ENCODE measurements at places on chromosomes 13 and 19. TPM values are rescaled to one million over a fixed set of nuclear protein-coding genes. Genes with fewer than 3 reads are reported as not detected.

GRCh38 chr13:64278493-64278892 is 2862.8 kb upstream of the PCDH20 start:
- no peaks in the 10 kb centered on the region for H3K27me3 ChIP-seq
- no peaks in the 10 kb centered on the region for H3K4me1 ChIP-seq
- no peak overlapping the region for H3K27ac ChIP-seq
- DNase-seq, result no peak
- H3K36me3 ChIP-seq, result no peaks in the 10 kb centered on the region

- DNase-seq, result no peak
- no peak overlapping the region for H3K4me3 ChIP-seq
- H3K4me1 ChIP-seq, result no peaks in the 10 kb centered on the region
- no peaks in the 10 kb centered on the region for H3K36me3 ChIP-seq
- H3K27ac ChIP-seq, result no peak overlapping the region
- H3K27me3 ChIP-seq, result no peaks in the 10 kb centered on the region
Observed at GRCh38 chr19:402786-403185, 6.2 kb downstream of the C2CD4C start.

DNA sequence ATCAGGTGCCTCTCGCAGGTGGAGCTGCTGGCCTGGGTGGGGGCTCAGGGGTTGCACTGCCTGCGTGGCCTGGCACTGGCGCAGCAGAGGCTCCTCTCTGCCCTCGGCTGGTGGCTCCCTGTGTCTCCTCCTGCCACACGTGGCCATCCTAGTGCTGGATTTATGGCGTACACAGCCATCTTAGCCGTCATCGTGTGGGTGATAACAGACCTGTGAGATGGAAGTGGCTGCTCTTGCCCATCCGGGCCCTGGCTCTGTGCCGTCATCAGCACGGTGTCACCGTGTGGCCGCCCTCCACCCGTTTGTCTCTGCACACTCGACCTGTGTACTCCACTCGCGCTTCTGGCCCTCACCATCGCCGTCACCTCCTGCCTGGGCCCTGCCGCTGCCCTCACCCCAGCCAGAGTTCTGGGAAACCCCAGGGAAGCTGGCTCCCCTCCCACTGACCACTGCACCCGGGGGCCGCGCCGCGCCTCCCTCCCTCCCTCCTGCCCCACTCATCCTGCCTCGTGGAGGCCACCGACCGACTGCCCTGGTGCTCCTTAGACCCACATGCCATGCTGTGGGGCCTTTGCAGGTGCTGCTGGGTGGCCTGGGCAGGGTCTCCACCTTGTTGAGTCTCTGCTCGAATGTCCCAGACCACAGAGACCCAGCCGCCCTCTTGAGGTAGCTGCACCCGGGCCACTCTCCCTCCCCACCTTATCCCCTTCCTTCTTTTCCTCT is 29.5 kb downstream of the TMEM255B start:
- no peaks in the 10 kb centered on the region for H3K4me1 ChIP-seq
- H3K36me3 ChIP-seq, result no peaks in the 10 kb centered on the region
- no peak overlapping the region for H3K4me3 ChIP-seq
- no peaks in the 10 kb centered on the region for H3K27me3 ChIP-seq

GRCh38 chr13:110114316-110114715 is 192.6 kb downstream of the COL4A1 start:
- H3K27me3 ChIP-seq, result peaks cover 14% of the 10 kb centered on the region
- no peak for DNase-seq
- H3K4me1 ChIP-seq, result peaks cover 8% of the 10 kb centered on the region
- no peaks in the 10 kb centered on the region for H3K36me3 ChIP-seq
- H3K27ac ChIP-seq, result no peak overlapping the region

DNA sequence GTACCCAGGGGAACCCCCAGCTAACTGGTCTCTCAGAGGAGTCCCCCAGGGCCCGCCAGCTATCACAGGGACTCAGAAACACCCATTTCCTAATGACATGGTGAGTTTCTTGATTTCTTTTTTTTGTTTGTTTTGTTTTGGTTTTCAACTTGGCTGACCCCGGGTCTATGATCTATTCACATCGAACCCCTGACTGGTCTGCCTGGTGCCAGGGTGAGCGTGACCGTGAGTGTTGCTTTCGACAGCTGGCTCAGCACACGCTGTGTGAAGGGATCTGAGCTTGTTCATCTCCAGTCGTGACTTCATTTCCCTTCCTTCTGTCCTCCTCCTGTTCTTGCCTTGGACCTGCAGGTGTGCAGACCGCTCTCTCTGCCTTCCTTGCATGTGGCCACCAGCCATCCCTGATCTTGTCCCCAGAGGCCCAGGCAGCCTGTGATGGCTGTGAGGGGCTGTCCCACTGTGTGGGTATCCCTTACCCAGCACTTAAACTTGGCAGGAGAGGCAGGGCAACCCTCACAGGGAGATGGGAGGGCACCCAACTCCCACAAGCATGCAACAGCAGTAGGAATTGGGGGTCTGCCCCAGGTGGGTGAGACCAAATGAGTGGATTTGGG is 26.2 kb downstream of the TMEM161A start:
- H3K27me3 ChIP-seq, result peaks cover 12% of the 10 kb centered on the region
- H3K36me3 ChIP-seq, result no peaks in the 10 kb centered on the region
- H3K27ac ChIP-seq, result no peak overlapping the region
- no peak for DNase-seq

DNA sequence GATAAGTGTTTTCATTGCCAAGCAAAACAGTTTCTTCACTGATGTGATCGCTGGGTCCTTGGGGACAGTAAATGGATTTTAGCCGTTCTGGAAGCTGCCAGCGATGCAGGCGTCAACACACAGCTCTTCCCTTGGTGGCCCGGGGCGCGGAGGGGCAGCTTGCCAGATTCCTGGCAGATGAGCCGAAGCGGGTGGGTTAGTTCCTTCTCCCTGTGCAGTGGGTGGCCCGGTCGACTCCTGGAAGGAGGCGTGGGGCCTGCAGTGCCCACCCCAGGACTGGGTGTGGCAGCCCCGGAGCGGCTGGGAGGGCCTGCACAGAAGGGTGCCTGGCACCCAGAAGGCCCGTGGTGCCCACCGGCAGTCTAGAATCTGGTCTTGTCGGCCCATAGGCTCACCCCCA is 69.0 kb downstream of the KDM4B start:
- H3K4me1 ChIP-seq, result peaks cover 5% of the 10 kb centered on the region
- no peak for DNase-seq

- no peaks in the 10 kb centered on the region for H3K36me3 ChIP-seq
- H3K4me3 ChIP-seq, result no peak overlapping the region
- no peak overlapping the region for H3K27ac ChIP-seq
- no peaks in the 10 kb centered on the region for H3K4me1 ChIP-seq
- DNase-seq, result no peak
- H3K27me3 ChIP-seq, result no peaks in the 10 kb centered on the region
Observed at GRCh38 chr13:40963927-40964326, 55.2 kb downstream of the ELF1 start.

GRCh38 chr13:100273138-100273537 is 184.2 kb downstream of the PCCA start:
- no peaks in the 10 kb centered on the region for H3K4me1 ChIP-seq
- DNase-seq, result no peak
- H3K27ac ChIP-seq, result no peak overlapping the region
- H3K36me3 ChIP-seq, result no peaks in the 10 kb centered on the region
- no peak overlapping the region for H3K4me3 ChIP-seq
- H3K27me3 ChIP-seq, result no peaks in the 10 kb centered on the region

- H3K36me3 ChIP-seq, result no peaks in the 10 kb centered on the region
- no peak overlapping the region for H3K27ac ChIP-seq
- DNase-seq, result no peak
- no peaks in the 10 kb centered on the region for H3K27me3 ChIP-seq
- H3K4me1 ChIP-seq, result no peaks in the 10 kb centered on the region
Observed at GRCh38 chr19:1616875-1617274, 11.6 kb upstream of the UQCR11 start.

DNA sequence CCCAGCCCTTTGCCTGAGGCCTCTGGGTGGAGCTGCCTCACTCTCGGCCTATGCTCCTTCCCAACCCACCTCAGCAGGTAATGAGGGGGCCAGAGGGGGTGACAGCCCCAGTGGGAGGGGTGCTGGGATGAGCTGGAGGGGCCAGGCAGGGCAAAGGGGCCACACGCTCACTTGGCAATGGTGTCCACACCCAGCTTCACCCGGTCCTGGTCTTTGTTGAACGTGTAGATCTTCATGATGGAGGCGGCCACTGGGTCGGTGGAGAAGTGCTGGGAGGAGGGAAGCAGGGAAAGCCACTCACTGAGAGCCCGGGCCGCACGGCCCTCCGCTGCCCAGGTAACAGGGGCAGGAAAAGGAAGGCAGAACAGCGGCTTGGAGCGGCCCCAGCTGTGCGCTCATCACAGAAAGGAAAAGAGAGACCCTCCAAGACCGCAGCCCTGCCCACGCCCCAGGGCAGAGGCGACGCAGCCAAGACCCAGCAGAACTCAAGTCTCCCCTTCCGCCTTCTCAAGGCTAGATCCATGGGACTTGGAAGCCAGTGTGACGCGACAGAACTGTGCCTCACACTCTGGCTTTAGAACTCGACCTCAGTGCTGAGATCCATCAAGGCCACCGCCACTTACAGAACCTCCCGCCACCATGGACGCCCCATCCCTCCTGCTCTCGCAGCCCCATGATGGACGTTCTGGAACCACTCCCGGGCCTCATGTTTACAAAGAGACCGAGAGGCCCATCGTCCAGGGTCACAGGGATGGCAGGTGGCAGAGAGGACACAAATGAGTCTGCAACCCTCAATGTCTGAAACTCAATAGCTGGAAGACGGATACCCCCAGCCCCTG is 9.2 kb downstream of the UBXN6 start:
- no peaks in the 10 kb centered on the region for H3K4me1 ChIP-seq
- no peak overlapping the region for H3K27ac ChIP-seq
- H3K27me3 ChIP-seq, result no peaks in the 10 kb centered on the region
- no peaks in the 10 kb centered on the region for H3K36me3 ChIP-seq

- H3K4me3 ChIP-seq, result no peak overlapping the region
- no peak for DNase-seq
- H3K36me3 ChIP-seq, result no peaks in the 10 kb centered on the region
- H3K27ac ChIP-seq, result no peak overlapping the region
Observed at GRCh38 chr19:29833614-29834261, 21.9 kb downstream of the CCNE1 start.

DNA sequence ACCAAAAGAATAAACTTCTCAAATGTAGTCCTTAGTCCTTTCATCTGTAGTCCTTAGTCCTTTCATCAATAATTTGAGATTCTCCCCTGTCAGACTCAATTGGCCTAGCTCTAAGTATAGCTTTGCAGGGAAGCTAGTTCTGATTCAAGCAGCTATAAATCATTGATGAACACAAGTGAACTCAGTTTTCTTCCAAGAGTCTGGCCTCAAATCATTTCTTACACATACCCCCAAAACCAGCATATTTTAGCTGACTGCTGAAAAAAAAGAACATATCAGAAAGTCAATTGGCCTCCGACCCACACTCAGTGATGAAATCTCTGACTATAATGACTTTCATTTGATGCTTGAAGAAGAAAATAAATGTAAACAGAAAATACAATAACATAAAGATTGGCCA is 64.9 kb downstream of the TNFSF11 start:
- no peaks in the 10 kb centered on the region for H3K27me3 ChIP-seq
- no peaks in the 10 kb centered on the region for H3K36me3 ChIP-seq
- H3K4me1 ChIP-seq, result peaks cover 12% of the 10 kb centered on the region

GRCh38 chr19:35332817-35333216 is 3.8 kb downstream of the CD22 start:
- no peaks in the 10 kb centered on the region for H3K27me3 ChIP-seq
- H3K36me3 ChIP-seq, result no peaks in the 10 kb centered on the region
- DNase-seq, result no peak
- no peak overlapping the region for H3K27ac ChIP-seq
- H3K4me1 ChIP-seq, result no peaks in the 10 kb centered on the region
- no peak overlapping the region for H3K4me3 ChIP-seq

DNA sequence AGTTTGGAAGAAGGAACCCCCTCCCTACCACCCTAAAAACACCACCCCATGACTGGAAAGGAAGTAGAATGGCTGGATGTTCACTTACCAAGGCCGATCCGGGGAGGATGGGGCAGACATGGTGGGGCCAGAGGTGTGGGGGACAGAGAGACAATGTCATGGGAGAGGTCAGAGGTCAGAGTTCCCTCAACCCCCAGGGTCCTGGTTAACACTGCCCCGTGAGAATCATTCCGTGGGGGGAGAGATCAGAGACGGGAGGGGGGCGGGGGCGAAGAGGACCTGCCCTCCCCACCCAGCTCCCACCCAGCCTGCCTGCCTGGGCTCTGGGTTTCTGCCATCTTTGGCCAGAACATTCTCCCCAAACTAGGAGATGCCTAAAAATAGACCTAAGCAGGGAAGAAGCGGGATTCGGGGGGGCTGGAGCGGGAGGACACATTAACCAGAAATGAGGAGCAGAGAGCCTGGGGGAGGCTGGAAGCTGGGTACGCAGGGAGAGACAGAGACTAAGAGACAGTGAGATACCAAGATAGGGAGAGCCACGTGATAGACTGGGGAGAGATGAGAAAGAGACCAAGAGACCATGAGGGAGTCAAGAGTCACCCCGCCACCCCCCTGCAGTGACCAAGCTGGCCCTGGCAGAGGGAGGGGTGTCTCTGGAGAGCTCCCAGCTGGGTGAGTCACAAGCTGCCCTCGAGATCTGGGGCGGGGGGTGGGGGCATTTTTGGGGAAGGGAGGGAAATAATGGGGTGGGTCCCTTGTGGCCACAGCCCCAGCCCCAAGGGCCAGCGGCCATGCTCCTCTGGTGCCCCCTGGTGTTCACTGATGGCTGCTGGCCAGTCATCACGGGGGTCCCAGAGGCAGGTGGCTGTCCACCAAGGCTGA is 6.1 kb upstream of the KANK2 start:
- H3K36me3 ChIP-seq, result no peaks in the 10 kb centered on the region
- DNase-seq, result peak; percentile 79
- no peak overlapping the region for H3K27ac ChIP-seq
- H3K4me3 ChIP-seq, result no peak overlapping the region

DNA sequence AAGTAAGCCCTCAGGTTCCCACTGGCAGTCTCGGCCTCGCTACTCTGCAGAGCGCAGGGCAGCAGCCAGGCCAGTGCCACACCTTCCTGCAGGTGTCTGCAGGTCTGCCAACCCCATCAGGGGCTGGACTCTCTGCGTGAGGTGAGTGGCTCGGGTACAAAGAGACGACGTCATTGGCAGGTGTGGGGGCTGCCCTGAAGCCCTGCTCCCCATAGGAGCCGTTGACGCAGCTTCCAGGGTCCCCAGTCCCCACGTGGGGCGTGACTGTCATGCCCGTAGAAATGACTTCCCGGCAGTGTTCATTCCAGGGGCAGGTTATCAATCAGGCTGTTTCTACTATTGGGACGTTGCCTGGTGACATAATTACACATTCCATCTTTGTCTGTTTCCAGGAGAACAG is 15.3 kb upstream of the GJB6 start:
- no peaks in the 10 kb centered on the region for H3K27me3 ChIP-seq
- no peak overlapping the region for H3K27ac ChIP-seq
- H3K4me1 ChIP-seq, result no peaks in the 10 kb centered on the region
- no peak overlapping the region for H3K4me3 ChIP-seq
- H3K36me3 ChIP-seq, result no peaks in the 10 kb centered on the region

The SCN1B gene
- 3.9 TPM for total RNA-seq

The KRTDAP gene
- not detected for total RNA-seq

The LILRB1 gene
- not detected for total RNA-seq

The FCHO1 gene
- total RNA-seq, result 15.5 TPM

The F2RL3 gene
- 0.03 TPM for total RNA-seq

Data from neural progenitor cell (in vitro differentiated cells).